ENCODE measurements at places on chromosomes 1 and 21.

GRCh38 chr1:159839116-159839849 is 12.6 kb downstream of the SLAMF8 start:
- DNase-seq = no peak

- DNase-seq = no peak
Measured at GRCh38 chr1:36534711-36535412, 52.1 kb upstream of the CSF3R start.

- DNase-seq = no peak
Measured at GRCh38 chr1:178046591-178047270, 47.2 kb upstream of the RASAL2 start.

GRCh38 chr1:180785291-180785690 is 127.4 kb upstream of the KIAA1614 start:
- DNase-seq = no peak

DNA sequence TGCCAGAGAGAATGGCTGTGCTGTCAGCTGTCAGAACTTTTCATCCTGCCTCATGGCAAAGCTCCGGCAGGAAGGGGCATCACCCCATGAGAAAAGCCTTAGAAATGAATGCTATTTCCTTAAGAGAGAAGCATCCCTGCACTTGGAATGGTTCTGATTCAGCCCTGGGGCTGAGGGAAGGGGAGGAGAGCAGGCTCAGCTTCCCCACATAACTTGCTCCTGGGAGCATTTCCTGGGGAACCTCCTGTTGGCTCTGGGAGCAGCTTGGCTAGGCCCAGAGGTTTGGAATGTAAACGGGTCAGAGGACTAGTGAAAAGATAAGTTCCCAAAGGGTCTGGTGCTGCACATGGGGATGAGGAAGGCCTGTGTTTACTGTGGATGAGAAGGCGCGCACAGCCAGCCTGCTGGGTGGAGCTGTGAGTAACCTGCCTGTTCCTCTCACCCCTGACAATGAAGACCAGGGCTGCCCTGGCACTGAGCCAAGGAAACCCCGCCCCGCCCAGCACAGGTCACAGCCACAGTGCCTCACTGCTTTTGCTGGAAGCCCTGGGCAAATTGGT is 5.0 kb downstream of the PRELP start:
- DNase-seq = peak; percentile 82

GRCh38 chr1:209838537-209838936 is 10.8 kb downstream of the UTP25 start:
- no peak for DNase-seq

GRCh38 chr1:185956881-185957280 is 222.7 kb downstream of the HMCN1 start:
- DNase-seq = no peak

DNA sequence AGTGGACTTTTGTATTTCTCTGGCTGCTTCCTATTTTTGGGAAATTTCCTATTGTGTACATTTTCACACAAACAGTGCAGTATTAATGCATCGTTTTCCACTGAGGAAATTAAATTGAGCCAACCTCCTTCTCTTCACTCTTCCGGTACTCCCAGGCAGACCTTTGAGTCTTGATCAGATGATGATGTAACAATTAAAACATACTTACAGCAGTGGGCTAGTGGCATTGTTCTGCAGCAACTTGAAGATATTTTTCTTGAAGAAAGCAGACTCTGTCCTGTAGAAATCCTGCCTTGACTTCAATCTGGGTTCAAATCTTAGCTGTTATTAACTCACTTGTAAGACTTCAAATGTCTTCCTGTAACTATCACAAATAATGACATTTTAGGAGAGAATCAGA is 19.0 kb upstream of the TMEM200B start:
- no peak for DNase-seq

DNA sequence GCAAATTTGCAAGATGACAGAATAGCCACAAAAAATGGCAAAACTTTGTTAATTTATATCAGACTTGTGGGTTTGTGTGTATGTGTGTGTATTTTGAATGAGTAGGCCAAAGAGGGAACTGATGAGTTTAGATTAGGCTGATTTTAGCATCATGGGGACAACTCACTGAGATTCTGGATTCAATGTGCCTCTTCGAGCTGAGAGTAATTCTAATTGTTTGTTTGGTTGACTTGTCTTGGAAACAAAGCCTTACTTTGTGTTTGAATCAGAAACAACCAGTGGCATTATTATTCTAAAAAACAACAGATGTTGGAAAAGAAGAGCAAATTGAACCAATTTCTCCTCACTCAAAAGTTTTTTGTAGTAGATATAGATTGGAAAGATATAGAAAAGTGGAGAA is 40.5 kb upstream of the C21orf91 start:
- DNase-seq = no peak

DNA sequence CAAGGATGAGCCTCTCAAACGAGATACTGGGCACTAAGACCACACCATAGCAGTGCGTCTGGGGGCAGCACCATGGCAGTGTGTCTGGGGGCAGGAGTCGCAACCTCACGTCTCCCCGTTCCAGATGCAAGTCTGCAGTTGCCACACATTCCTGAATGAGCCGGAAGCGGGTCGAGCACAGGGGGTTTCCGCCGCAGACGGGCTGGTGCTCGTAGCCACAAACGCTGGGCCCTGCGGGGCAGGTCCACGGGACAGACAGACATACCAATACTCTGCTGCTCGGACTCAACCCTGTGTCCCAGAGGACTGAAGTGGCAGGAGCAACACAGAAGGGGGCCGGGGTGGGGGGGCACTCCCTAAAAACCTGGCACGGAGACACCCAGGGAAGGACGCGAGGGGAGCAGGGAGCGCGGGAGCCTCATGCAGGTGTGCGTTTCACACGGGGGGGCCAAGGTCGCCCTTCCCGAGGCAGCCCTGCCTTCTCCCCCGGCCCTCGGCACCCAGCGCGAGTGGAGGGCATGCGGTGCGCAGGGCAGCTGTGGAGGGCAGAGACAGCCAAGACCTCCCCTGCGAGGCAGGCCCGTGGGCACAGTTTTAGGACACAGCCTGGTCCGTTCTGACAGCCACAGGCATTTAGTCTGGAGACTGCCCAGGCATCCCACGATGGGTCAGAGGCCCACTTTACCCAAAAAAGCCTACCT is 24.5 kb downstream of the PTTG1IP start:
- no peak for DNase-seq

- DNase-seq = no peak
Measured at GRCh38 chr1:100313382-100313781, 38.9 kb upstream of the CDC14A start.

- no peak for DNase-seq
Measured at GRCh38 chr1:156733989-156734584, 5.5 kb upstream of the ISG20L2 start.

- DNase-seq = no peak
Measured at GRCh38 chr21:15272591-15272990, 207.8 kb upstream of the NRIP1 start.

GRCh38 chr1:95496773-95497172 is 262.8 kb downstream of the RWDD3 start:
- DNase-seq = no peak

DNA sequence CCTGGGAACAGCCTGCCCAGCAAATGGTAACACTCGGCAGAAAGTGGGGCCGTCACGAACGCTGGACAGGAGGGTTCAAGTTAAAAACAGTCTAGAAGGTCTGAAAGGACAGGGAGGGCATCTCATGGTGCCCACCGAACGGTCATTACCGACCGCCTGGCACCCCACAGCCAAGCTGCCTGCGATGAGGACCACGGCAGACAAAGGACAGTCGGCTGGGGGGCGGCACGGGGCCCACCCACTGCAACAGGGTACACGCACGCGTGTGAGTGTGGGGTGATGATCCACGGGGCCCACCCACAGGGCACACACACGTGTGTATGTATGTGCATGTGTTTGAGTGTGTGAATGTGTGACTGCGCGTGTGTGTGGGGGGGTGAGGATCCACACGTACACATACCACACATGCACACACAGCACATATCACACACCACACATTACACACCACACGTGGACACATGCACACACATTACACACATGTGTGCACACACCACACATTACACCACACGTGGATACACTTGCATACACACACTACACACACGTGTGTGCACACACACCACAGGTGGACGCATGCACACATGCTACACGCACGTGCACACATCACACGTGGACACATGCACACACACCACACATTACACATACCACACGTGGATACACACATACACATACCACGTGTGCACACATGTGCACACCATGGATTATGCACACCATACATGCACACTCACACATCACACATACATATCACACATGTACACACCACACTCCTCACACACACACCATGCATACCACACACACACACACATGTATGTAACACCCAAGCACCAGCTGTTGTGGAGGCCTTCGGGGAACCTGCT is 63.2 kb downstream of the SLC19A1 start:
- DNase-seq = no peak

DNA sequence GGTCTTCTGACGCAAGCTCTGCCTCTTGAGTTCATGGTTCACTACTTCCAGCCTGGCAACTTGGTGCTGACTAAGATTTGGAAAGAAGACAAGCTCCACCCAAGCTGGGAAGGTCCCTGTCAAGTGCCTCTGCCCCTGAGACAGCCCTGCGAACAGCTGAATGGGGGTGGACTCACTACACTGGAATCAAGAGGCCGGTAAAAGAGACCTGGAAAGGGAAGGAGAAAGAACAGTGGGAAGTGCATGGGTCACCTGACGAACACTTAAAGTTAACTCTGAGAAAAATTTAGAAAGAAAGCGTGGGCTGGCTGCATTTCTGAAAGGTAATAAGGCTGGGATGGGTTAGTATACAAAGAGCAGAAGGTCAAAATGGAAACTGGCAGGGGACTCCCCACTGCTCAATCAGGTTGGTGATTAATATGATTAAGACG is 26.1 kb upstream of the ZNF496 start:
- no peak for DNase-seq

DNA sequence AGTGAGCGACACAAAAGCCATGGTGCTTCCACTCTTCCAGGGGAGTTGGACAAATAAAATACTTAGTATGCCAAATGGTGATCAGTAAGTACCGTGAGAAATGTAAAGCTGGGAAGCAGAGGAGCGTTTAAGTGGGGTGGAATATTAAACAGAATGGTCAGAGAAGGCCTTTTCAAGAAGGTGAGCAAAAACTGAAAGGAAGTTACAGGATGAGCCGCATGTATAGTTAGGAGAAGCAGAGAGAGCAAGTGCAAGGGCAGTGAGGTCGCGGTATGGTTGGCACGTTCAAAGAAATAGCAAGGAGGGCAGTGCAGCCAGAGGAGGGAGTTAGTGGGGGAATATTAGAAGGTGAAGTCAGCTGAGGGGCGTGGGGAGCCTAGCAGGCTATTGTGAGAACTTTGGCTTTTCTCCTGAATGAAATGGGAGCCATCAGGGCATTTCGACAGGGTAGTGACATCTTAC is 748 bp upstream of the ATP6V0B start:
- DNase-seq = no peak

GRCh38 chr1:84839544-84839943 is 53.5 kb downstream of the LPAR3 start:
- DNase-seq = no peak

DNA sequence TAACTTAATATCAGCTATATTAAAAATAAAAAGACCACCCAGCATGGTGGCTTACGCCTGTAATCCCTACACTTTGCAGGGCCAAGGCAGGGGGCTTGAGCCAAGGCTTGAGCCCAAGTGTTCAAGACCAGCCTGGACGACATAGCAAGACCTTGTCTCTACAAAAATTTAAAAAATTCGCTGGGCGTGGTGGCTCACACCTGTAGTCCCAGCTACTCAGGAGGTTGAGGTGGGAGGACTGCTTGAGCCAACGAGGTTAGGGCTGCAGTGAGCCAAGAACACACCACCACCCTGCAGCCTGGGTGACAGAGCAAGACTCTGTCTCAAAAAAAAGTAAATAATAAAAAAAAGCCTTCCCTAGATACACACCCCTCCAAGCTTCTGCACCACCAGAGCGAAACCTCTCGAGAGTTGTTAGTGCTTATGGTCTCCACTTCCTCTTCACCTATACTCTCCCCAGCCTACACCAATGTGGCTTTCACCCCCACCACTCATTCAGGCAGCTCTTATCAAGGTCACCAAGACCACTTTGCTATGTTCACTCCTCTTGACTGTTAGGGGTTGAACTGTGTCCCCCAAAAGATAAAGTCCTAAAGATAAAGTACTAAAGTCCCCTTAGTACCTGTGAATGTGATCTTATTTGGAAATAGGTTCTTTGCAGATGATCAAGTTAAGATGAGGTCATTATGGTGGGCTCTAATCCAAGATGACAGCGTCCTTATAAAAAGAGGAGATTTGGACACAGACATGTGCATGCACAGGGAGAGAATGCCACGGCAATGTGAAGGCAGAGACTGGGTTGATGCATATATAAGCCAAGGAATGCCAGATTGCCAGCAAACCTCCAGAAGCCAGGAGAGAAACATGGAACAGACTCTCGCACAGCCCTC is 6.8 kb upstream of the PPP1R15B start:
- no peak for DNase-seq

GRCh38 chr1:6517435-6517851 is 26.0 kb upstream of the PLEKHG5 start:
- DNase-seq = no peak

GRCh38 chr1:23422241-23422877 is 2.2 kb downstream of the TCEA3 start:
- no peak for DNase-seq

- DNase-seq = no peak
Measured at GRCh38 chr21:35427320-35428000, 378.4 kb upstream of the RUNX1 start.

DNA sequence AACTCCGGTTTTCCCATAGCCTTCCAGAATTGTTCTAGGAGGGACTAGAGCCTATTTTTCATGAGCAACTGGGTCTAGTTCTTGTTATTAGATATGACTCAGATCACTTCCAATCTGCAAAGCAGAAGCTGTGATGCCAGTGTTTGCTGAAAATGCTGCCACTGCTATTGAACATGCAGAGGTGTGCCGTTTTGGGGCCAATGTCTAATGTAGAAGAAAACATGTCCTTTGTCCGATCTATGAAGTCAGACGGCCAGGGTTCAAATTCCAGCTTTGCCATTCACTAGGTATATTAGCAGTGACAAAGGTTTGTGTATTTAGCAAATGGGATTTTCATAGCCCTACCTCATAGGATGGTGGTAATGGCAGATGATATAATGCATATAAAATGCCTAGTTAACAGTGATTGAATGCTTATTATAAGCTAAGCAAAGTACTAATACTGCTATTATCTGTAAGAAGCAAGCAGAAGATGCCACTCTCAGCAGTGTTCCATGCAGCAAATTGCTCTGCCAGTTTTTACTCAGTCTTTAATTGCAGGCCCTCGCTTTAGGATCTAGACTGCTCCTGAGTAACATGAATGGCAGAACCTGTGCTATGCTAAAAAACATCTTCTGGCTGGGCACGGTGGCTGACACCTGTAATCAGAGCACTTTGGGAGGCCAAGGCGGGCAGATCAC is 40.1 kb upstream of the CXADR start:
- no peak for DNase-seq

- no peak for DNase-seq
Measured at GRCh38 chr1:108882837-108883236, 6.1 kb downstream of the GPSM2 start.

DNA sequence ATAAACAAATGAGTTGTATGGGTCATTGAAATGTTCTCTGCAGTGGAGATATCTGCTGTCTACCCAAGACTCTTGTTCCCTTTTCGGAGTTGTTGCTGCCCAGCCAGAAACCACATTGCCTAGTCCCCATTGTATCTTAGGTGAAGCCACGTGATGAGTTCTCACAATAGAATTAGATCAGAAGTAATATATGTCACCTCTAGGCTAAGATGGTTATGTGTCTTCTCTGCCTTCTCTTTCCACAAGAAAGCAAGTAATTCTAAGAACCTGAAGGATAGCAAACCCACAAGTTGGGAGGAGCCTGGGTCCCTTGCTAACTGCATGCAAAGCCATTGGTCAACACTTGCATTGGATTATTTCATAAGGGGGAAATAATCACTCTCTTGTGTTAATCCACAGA is 76.6 kb downstream of the ADCY10 start:
- DNase-seq = no peak

Measured in fibroblast of skin of left biceps (primary cell).